ENCODE measurements at places on chromosomes 11 and 22. TPM values are rescaled to one million over a fixed set of nuclear protein-coding genes. Genes with fewer than 3 reads are reported as not detected.

DNA sequence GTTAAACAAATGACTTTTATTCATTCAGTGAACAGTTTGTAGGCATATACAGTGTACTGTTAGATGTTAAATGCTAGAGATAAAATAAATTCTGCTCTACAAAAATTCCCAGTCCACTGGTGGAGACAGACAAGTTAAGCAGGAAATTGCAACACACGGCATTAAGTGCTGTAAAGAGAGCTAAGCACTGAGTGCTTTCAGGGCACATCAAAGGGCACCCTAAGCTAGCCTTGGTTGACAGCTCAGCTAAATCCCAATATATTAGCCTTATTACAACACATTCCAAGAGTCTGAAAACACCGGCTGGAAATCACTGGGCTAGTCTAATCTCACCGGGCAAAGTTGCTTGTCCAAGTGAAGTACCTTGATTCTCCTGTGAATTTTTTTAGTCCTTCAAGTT lies 55.1 kb downstream of the NOX4 start:
- DNase-seq = no peak

DNA sequence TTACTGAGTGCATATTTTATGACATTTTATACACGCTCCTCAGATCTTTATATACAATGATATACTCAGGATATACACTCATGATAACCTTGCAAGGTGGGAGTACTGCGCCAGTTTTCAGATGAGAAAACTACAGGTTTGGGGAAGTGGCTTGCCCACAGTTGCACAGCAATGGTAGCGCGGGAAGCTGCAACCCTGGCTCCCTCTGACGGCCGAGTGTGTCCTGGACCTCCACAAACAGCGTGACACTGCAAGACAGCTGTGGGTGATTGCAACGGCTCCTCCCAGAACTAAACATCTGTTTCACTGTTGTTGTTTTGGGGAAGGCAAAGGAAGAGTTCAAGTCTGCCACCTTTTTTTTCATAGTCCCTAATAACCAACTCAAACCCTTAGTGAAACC lies 47.0 kb downstream of the PACSIN2 start:
- DNase-seq = no peak

DNA sequence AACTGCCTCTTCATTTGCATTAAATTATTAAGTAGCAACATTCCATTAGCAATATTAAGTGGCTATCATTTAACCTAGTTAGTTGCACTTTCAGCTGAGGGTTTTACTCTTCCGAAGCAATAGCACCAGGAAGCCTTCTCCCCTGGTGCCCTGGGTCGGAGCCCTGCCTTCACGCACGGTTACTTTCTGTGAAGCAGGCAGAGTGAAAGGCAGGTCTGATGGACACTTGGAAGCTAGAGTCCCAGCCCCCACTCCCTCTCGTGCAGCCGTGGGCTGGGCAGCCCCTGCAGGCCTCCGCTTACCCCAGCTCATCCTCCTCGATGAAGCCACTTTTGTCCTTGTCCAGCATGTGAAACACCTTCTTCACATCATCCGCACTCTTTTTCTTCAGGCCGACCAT lies 2.0 kb downstream of the PVALB start:
- no peak for DNase-seq

- no peak for DNase-seq
Measured at GRCh38 chr22:45763236-45763624, 91.6 kb downstream of the ATXN10 start.

- no peak for DNase-seq
Measured at GRCh38 chr11:94873916-94874540, 99.3 kb downstream of the CWC15 start.

DNA sequence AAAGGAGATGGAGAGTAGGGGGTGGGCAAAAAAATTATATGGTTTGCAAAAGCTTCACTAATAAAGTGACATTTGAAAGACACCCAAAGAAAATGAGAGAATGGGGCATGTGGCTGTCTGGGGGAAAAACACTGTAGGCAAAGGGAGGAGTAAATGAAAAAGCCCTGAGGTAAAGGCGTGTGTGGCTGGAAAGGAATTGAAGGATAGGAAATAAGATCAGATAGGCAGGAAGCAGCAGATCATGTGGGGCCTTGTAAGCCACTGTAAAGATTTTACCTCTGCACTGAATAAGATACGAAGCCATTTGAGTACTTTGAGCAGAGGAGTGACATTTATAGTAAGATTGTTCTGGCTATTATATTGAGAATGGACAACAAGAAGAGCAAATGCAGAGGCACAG lies 49.8 kb upstream of the FDX1 start:
- no peak for DNase-seq

DNA sequence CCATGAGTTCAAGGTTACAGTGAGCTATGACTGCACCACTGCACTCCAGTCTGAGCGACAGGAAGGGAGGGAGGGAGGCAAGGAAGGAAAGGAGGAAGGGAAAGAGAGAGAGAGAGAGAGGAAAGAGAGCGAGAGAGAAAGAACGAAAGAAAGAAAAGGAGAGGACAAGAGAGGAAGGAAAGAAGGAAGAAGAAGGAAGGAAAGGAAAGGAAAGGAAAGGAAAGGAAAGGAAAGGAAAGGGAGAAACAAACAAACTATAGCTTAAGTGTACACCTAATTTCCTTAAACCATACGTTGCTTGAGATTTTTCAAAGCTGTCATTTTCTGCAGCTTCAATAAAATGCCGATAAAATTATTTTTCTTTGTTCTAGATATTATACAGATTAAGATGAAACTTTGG lies 80.2 kb upstream of the APOA1 start:
- DNase-seq = no peak

DNA sequence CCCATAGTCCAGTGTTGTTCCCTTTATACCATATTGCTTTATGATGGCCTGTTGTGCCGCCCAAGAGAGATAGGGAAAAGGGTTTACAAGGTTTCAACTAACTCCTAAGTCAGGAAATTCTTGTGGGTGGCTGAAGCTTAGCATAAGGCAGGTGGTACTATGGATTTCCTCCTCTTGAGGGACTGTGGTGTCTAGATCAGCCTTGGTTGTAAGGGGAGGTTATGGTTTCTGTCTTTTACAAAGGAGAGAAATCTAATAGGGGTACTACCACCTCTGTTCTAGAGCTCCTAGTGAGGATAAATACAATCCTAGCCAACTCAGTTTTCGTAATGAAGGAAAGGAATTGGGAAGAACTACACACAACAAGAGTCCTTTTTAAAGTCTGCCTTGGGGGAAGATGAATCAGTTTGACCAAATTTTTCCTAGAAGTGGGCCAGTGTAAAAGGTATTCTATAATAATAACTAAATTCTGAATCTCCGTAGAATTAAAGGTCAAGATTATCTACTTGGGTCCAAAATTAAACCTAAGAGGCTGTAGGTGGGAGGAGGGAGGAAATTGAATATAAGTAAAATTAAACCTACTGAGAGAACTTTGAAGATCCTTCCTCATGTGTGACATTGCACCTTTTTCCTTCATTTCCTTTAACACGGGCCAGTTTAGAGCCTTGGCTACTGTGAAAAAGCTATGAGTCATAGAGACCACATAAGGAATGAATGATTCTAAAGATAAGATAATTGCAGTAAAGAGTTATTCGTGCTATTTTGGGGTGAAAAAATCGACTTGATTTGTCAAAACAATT lies 17.2 kb downstream of the DLAT start:
- no peak for DNase-seq

DNA sequence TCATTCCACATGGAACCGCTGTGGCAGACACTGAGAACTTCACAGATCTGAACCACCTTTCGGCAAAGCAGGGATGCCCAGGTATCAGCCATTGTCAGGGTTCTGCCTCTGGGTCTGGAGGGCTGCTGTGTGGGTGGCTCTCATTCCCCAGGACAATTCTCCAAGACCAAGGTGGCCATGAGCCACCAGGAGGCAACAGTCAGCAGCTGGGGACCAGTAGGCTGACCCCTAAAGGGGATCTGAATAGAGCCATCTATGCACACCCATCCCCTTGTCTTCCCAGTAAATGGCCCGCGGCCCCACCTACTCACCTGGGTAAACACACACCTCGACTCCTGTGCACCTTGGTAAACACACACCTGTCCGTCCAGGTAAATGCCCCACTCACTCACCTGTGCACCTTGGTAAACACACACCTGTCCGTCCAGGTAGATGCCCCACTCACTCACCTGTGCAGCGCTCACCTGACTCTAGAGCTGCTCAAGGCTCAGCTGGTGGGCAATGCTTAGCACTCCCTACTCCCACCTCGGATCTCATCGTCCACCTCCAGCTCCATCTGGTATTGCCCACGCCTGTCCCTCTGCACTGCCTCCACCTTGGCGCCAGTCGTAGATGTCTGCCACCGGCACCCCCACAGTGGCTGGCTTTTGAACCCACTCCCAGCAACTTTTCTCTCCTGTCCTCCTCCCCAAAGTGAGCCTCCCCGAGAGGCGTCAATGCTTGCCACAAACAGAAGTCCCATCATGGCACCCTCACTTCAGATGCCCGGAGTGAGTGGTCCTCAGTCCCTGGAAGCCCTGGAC lies 10.2 kb downstream of the SLC25A1 start:
- DNase-seq = no peak

DNA sequence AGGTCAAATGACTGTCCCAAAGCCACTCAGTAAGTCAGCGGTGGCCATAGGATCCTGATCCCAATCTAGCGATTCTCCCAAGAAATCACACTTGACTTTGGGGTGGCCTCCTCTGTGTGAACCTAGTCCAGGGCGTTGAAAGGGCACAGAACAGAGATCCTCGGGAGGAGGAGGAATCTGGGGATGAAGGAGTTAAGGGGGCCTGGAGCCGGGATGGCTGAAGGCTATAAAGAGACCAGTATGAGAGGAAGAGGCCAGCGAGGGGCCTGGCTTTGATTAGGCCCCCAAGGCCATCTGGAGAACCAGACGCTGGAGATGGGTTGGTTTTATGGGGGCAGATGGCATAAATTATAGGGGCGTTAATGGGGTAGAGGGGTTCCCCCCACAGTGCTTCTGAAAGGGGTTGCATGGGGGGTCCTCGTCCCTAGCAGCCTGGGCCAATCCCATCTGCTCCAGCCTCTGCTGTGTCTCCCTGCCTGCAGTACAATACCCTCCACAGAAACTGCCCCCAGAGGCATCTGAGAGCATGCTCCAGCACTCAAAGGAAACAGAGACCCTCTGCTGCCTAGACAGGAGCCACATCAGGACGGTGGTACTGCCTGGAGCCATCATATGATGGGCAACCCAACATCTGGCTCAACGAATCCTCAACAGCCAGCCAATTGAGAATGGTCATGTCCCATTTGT lies 35.2 kb upstream of the TRIM29 start:
- DNase-seq = no peak

GRCh38 chr22:42461511-42461910 lies 29.3 kb upstream of the NFAM1 start:
- DNase-seq = no peak

GRCh38 chr11:70646272-70647049 lies 248.1 kb downstream of the CTTN start:
- DNase-seq = no peak

DNA sequence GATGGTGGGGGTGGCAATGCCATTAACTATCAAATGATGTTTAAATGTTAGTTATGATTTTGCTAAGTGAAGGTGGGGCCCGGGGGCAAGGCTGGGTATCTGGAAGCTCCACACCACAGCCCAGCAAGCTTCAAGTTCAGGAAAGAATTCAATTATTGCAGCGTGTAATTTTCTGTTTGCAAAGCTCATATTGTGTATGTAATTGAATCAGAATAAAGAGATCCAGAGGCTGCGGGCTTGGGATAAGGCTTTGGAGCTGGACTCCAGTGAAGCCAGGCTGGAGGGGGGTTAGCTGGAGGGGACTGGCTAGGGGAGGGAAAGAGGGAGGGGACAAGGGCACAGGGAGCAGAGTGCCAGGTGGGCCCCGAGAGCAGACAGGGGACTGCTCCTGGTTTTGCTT lies 557.1 kb upstream of the CADM1 start:
- no peak for DNase-seq

- no peak for DNase-seq
Measured at GRCh38 chr22:49349181-49349835, 478.4 kb downstream of the BRD1 start.

GRCh38 chr11:119188887-119189286 lies 3.6 kb downstream of the NHERF4 start:
- DNase-seq = no peak

DNA sequence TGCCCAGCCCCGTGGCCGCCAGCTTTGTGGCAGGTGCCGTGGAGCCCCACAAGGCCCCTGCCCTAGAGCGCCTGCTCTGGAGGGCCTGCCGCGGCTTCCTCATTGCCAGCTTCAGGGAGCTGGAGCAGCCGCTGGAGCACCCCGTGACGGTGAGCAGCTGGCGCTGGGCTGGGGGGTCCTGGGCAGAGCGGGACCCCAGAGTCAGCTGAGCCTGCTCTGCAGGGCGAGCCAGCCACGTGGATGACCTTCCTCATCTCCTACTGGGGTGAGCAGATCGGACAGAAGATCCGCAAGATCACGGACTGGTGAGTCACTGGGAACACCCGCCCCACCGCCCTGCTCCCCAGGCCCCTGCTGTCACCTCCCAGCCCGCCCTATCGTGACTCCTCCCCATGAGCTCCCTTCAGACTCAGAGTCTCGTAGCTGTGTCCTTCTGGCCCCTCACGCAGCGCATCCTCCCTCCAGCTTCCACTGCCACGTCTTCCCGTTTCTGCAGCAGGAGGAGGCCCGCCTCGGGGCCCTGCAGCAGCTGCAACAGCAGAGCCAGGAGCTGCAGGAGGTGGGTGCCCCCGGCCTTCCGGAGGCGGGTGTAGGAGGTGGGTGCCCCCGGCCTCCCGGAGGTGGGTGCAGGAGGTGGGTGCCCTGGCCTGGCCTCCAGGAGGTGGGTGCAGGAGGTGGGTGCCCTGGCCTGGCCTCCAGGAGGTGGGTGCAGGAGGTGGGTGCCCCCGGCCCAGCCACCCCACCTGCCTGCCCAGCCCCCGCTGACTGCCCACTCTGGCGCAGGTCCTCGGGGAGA lies 4.7 kb downstream of the TCIRG1 start:
- DNase-seq = no peak

GRCh38 chr11:74449369-74449931 lies 17.9 kb downstream of the KCNE3 start:
- peak; percentile 40 for DNase-seq

DNA sequence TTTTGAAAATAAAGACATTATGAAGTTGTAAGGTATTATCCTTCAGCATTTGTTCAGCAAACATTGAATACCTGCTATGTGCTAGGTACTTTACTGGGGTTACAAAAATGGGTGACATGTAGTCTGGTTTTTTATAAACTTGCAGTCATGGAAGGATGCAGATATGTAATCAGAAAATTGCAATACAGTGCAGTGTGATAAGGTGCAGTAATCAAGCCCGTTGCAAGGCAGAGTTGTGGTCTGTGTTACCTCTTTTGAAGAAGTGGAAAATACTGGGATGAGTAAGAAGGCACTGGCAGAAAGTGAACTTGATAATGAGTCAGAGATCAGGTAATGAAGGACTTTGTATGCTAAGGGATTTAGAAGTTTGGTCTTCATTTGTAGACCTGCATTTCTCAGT lies 8.1 kb downstream of the FBXO7 start:
- DNase-seq = no peak

Gene FJX1
- 34.3 TPM for total RNA-seq

Gene DDT
- 73.5 TPM for total RNA-seq

Gene DCHS1
- total RNA-seq = 156 TPM

Gene CFAP68
- total RNA-seq = 35.6 TPM

Gene MACROD1
- 4.1 TPM for total RNA-seq

Gene DLG2
- total RNA-seq = 5.1 TPM

Gene CALCA
- not detected for total RNA-seq

Gene GRM5
- total RNA-seq = 0.28 TPM

Gene LRP4
- total RNA-seq = 21.8 TPM

Gene CRYBA4
- total RNA-seq = 0.46 TPM

All from endothelial cell (in vitro differentiated cells).